ENCODE measurements at places on chromosomes 7 and 10.
A peak's percentile ranks its signal among the peaks of the same experiment; 100 is the strongest.

GRCh38 chr10:20954519-20954918, 57.4 kb upstream of the NEBL start:
- DNase-seq: no peak

DNA sequence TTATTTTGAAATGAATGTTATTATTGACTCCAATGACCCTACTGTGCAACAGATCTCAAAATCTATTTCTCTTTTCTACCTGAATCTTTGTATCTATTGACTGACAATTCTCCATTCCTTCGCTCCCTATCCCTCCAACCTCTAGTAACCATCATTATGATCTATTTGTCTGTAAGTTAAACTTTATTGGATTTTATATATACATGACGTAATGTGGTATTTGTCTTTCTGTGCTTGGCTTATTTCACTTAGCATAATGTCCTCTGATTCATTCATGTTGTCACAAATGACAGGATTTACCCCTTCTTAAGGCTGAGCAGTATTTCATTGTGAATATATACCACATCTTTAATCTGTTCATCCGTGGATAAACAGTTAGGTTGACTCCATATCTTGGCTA, 200.4 kb upstream of the SORCS1 start:
- no peak for DNase-seq

DNA sequence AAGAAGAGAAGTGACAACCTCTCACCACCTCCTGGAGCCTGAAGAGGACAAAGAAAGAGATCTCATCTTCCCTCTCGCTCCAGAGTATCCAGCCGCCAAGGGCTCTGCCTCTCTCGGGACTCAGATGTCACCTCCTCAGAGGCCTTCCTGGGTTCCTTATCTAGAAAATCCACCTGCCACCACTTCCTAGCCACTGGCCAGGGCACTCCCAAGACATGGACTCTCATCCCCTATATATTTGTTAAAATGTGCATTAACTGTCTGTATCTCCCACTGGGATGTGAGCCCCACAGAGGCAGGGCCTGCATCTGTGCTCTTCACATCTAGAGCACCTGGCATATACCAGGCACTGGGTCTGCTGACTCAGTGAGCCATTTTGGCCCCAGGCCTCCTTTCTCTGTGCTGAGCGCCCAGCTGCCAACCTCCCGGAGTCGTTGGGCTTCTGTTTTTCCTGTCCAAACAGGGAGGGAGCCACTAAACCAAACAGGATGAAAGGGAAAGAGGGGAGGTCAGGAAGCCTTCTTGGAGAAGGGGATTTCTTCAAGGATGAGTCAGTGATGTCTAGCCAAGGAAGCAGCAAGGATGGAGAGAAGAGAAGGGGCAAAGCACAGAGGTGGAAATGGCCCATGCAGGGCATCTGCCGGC, 58.9 kb downstream of the KCNMA1 start:
- no peak for DNase-seq

DNA sequence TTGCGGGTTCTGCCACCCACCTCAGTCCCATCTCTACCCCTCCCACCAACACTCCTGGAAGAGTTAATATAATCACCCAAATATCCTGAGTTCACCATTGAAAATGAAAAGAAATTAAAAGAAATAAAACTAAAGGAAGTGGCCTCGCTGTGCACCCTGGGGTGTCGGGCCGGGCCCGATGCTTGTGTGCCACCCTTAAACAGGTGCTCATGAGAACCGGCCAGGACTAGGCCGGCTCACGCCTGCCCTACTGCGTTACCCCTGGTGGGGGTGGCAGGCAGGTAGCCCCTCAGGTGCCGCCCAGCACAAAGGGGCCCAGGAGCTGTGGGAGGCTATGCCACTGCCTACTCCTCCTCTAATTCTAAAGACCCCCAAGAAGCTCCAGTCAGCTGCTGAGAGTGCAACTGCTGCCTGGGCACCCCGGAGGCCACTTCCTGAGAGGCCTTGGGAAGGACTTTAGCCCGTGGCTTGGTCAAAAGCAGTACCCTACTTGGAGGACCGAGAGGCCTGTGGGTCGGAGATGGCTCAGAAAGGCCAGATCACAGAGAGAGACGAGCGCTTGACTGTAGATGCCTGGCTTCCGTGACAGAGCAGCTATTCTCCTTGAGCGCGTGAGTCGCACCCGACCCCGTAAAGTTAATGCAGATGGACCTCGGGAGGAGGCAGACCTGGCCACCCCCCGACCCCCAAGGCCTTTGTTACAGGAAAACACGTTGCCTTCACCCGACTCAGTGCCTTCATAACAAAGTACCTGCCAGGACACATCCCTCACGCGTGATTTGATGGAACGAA, 51.0 kb upstream of the PPP2R2D start:
- DNase-seq: no peak

DNA sequence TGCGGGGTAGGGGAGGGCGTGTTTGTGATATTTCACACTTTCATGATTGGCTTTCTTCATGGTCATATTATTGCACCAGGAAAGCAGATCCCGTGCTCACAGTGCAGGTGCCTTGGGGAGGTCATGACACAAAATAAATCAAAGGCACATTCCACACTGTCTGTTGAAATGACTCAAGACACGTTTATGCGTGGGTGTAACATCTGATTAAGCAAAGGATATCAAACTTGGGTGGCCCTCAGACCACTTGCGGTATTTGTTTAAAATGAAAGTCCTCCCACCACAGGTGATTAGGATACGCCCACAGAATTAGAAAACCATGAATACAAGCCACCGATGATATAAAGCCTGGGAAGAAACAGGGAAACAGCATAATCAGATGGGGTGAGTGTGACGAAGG, 51.1 kb downstream of the SVIL start:
- DNase-seq: no peak

DNA sequence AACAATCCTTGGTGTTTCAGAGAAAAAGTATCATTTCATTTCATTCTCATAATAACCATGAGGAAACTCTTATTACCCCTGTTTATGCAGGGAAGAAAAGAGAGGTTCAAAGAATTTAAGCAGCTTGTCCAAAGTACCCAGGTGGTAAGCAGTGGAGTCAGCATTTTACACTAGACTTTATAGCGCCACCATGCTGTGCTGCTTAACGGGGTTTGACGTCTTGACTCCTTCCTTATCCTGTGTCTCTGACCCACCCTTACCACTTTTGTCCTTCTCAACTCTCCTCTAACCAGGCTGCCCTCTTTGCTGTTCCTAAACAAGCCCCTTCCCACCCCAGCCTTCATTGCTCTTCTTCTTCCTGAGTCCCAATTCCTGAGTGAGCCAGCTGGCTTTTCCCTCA, 117.0 kb upstream of the AHR start:
- DNase-seq: no peak

DNA sequence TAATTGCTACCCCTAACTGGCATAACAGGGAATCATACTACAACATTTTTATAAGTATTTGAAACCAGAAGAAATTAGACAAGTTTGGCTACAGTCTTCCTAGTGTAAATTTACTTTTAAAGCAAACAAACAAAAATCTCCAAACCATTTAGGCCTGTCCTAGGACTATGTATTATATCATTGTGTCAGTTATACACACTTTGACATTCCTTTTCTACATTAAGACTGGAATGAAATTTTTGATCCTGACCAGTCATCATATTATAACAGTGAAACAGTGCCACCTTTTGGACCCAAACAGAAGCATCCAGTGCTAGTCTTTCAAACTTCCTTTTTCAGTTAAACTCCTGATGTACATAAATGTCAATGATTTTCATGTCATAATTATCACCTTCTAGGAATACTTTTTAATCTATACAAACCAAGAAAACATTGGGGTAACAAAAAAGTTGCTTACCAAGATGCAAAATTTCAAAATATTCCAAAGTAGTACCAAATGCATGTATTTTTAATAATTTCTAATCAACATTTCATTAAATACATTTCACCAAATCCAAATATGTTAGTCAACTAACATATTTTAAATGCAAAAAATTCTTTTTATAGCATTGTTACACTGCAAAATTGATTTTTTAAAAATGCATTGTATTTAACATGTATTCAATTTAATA, 75.7 kb downstream of the IMMP2L start:
- no peak for DNase-seq

DNA sequence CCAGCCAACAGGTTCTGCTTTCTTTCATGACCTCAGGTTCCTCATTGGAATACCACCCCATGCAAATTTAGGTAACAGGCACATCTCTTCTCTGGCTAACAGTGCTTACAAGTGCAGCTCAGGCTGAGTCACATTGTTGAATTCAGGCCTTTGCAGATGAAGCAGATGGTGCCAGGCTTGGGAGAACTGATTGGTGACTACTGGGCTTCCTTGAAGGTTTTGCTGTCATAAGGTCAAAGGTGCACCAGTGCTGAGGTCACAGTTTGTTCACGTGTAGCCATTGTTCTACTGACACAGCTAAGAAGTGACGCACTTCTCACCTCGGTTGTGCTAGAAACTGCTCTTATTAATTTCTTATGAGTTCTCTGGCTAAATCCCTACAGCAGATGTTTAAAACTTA, 128.6 kb upstream of the BMPER start:
- no peak for DNase-seq

GRCh38 chr7:69932034-69932628, 333.9 kb downstream of the AUTS2 start:
- DNase-seq: no peak

DNA sequence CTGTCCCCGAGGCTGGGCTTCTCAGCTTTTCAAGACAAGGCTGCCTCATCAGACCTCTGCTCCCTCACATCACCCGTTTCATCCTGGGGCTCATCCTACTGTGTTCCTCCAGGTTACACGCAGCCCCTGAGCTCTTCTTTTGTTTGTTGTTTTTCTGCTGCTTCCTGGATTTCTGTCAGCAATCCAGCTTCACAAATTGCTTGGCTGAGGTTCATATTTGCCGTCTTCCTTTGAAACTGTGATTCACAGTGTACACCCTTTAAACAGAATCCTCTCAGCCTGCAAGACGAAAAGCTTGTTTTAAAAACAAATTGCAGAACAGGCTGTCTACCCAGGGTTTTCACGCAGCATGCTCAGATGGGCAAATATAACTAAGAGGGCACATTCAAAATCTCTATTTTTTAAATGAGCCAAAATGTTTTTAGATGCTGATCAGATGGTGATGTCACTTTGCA, 39.1 kb upstream of the PARD3 start:
- DNase-seq: no peak

DNA sequence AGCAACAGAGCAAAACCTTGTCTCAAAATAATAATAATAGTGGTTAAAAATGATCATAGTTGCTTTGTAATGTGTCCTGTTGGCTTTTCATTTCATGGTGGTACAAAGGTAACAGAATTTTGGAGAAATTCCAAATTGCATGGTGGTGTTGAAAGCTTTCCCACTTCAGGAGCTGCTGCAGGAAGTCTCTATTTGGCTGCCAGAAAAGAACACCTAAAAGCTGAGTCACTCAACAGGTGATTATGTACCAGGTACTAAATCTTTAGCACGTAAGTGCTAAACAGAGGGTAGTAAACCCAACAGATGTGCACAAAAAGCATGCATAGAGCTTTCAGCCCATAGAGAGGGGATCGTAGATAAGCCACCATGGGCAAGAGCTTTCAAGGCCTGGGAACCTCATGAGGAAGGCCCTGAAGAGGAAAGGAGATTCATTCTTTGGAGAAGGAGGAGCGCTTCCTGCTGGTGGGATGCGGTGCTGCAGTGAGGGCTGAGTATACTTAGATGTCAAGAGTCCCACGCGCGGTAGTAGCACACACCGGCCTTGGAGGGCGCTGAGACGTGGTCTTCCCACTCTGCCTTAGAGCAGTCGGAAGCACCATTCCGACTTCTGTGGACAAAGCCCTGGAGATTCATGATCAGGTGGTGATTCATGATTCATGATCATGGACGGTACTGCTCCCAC, 118.7 kb downstream of the RALA start:
- no peak for DNase-seq

DNA sequence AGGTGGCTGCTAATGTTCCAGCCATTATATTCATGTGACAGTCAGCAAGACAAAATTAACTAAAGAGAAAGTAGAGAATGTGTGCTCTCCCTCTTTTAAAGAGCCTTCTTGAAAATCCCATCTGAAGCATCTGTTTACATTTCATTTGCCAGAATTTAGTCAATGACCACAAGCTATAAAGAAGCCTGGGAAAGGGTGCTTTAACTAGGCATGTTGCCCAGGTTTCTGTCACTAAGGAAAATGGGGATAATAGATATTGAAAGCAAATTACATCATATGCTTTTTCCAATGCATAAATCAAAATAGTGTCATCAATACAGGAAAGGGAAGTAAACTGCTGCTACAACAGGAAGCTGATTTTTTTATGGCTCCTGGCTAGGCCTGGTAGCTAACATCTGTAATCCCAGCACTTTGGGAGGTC, 67.7 kb downstream of the ELAPOR2 start:
- DNase-seq: no peak

- DNase-seq: no peak
Observed at GRCh38 chr10:24958721-24959381, 6.4 kb upstream of the PRTFDC1 start.

- no peak for DNase-seq
Observed at GRCh38 chr7:90225181-90225580, 13.6 kb downstream of the STEAP2 start.

GRCh38 chr7:102917436-102918353, 4.9 kb downstream of the LRRC17 start:
- DNase-seq: no peak

DNA sequence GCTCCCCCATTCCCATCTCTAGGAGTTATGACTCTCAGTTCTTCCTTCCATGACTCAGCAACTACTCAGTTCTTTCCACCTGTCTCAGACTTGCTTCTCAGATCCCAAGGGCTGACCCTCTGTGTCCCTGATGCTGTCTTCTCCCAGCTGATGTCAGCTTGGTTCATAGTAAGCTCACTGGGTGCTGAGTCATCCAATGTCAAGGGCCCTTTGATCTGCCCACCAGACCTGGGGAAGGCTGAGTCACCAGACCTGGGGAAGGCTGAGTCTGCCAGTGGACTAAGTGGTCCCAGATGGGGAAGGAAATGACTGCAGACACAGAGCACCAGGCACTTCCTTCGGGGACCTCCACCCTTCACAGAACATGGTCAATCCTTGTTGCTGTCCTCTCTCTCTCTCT, 76.1 kb upstream of the ZEB1 start:
- DNase-seq: peak; percentile 50

GRCh38 chr10:102593804-102594079, 50.5 kb upstream of the TRIM8 start:
- DNase-seq: no peak

DNA sequence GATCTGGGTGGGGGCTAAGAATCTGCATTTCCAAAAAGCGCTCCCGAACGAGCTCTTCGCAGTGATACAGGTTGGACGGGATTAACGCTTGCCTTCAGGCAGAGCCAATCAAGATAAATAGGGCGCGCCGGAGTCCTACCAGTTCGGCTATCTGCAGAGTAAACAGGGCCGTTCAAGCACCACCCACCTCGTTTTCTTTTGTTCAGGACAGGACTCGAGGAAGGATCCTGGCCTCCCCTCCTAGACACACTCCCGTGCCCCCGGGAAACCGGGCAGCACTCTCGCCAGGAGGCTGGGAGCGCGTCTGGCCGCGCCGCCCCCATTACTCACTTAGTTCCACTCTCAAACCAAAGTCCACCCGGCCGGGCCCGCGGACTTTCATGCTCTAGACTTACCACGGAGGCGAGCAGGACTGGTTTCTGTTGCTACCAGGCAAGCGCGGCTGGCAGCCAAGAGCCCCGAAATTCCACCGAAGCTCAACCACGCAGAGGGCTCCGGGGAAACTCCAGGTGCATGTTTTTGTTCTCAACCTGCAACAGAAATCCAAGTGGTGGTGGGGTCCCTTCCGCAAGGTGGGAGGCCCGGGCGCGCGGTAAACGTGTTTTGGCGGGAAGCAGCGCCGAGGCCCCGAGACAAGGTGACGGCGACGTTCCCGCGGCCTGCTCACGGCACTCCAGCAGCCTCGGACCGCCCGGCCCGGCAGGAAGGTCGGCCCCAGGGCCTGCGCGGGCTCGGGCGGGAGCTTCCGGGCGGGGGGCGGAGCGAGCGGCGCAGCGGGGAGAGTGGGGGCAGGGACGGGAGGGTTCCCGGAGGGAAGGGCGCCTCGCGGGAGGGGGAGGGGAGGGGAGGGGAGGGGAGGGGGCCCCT, 12.7 kb downstream of the HNRNPF start:
- DNase-seq: peak; percentile 8

All from stimulated activated CD8-positive, alpha-beta memory T cell treated with anti-CD3 and anti-CD28 coated beads, Interleukin-7, amount 100 ng/mL, for 4 hours (primary cell).